Transverse colon (tissue), 4 donors: ENCODE measurements at places on chromosomes 7 and 10. TPM values are rescaled to one million over a fixed set of nuclear protein-coding genes. Genes with fewer than 3 reads are reported as not detected.

The GFRA1 gene
- 32.8 TPM for total RNA-seq

The INSYN2A gene
- total RNA-seq, result 0.27 TPM

The OR2A5 gene
- total RNA-seq, result not detected

The CD36 gene
- total RNA-seq, result 50.1 TPM

The ANKRD30A gene
- not detected for total RNA-seq

The ANKRD1 gene
- not detected for total RNA-seq

The MYOZ1 gene
- not detected for total RNA-seq

The MYL10 gene
- not detected for total RNA-seq

The SLC18A3 gene
- total RNA-seq, result 1.5 TPM

The C10orf62 gene
- not detected for total RNA-seq

The CARD11 gene
- total RNA-seq, result 8.2 TPM

The C7orf33 gene
- total RNA-seq, result not detected

DNA sequence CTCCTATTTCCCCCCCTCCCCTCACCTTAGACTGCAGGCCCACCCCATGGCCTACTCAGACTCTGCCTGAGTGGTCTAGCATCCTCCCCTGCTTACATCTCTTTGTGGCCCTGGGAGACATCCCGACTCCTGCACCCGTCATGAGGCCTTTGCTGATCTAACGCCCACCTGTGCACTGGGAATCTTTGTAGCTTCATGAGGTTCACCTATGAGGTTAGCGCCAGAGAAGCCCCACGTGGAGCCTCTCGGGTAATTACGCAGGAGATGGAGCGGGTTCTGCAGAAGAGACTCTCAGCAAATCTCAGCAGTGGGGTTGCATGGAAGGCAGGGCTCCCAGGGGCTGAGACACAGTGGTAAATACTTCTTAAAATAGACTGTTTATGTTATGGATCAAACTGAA lies 43.5 kb upstream of the HSPA12A start:
- DNase-seq, result no peak

- DNase-seq, result no peak
Measured at GRCh38 chr7:7242899-7243298, 60.6 kb downstream of the C1GALT1 start.

GRCh38 chr10:241966-242643 lies 106.8 kb downstream of the ZMYND11 start:
- DNase-seq, result no peak

DNA sequence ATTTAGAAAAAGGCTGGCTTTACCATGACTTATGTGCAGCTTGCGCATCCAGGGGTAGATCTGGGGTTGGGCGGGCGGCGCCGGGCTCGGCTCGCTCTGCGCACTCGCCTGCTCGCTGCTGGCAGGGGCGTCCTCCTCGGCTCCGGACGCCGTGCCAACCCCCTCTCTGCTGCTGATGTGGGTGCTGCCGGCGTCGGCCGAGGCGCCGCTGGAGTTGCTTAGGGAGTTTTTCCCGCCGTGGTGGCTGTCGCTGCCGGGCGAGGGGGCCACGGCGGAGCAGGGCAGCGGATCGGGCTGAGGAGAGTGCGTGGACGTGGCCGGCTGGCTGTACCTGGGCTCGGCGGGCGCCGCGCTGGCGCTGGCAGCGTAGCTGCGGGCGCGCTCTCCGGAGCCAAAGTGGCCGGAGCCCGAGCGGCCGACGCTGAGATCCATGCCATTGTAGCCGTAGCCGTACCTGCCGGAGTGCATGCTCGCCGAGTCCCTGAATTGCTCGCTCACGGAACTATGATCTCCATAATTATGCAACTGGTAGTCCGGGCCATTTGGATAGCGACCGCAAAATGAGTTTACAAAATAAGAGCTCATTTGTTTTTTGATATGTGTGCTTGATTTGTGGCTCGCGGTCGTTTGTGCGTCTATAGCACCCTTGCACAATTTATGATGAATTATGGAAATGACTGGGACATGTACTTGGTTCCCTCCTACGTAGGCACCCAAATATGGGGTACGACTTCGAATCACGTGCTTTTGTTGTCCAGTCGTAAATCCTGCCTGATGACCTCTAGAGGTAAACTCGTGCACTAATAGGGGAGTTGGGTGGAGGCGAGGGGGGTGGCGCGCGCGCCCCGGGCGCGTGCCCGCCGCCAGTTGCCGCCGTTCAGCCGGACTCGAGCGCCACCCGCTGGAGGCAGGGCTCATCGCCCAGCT lies at the start of gene HOXA5:
Gene HOXA5 (minus strand): TSS at position 659 of the 927 bp plus-strand sequence. CDS start 74 bp downstream, at position 585.
- DNase-seq, result peak; percentile 84

DNA sequence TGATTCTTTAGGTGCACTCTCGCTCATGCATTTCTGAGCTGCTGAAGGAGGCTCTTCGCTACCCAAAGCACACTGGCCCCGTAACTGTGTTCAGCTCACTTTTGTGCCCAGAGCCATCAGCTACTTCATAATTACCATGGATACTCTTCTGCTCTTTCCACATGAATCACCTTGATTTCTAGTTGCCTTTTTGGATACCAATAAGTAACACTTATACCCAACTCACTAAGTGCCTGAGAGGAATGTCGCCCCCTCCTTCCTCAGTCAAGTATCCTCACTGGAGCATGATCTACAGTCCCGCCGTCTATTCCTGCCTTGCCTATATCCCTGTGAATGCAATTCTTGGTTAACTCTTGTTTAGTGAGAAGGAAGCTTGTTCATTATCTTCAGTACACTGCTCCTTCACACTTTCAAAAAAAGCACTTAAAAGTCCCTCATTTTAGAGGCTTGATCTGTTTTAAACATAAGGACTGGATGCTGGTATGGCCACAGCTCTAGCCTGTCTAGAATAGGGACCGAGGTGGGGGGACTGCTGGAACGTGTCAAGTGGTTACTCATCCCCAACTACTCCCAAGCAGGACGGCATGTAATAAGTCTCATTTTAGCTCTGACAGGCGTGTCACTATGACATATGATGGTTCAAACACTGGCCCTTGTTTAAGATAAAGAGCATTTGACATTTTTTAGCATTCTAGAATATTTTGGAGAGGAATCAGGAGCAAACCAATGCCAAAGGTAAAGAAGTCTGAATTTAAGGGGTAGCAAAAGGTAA lies 23.7 kb downstream of the SVIL start:
- no peak for DNase-seq

DNA sequence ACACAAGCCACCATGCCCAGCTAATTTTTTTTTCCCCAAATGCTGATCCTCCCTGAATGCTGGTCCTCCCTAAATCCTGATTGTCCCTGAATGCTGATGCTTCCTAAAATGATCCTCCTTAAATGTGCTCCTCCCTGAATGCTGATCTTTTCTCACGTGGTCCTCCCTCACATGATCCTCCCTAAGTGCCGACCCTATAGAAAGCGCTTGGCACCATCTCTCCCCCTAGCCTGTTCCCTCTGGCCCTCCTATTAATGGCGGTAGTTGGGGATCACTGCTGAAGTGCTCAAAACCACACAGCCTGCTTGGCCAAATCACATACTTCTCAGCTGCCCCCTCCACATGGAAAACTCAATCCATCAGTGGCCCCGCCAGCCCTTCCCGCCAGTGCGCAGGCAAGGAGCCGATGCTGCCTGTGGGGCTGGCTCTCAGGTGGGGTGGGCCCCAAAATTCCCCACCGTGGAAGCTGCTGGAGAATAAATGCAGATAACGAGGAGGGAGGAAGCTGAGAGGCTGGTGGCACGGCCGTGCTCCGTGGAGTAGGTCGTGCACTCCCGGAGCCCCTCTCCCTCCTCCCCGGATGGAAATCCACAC lies 42.9 kb downstream of the COL26A1 start:
- no peak for DNase-seq

- DNase-seq, result peak; percentile 69
Measured at GRCh38 chr10:33335801-33336581, 1.5 kb upstream of the NRP1 start.

DNA sequence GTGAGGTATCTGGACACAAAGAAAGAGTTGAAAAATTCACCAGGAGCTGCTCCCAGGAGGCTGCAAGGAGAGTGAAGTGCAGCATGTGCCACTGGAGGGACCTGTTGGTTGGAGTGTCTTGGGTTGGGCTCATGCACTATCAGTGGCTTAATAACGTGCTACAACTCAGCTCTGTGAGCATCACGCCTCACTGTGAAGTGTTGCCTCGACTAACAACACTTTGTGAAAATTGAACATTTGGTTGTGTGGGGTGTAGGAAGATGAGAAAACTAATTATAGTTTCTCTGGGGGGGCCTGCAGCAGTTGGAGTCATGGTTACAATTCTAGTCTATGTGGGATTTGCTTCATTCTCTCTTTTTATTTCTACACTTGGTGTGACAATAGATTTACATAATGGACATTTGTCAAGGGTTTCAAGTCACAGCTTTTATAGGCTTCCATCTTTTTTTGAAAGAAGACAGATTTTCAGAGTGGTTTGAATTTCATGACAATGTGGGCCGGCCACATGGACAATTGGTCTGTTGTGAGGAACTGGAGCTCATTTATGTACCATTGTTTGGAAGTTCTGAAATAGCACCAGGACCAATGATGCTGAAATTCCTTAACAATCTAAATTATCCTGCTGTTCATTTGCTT lies 121.3 kb downstream of the RAMP3 start:
- DNase-seq, result no peak

- no peak for DNase-seq
Measured at GRCh38 chr7:94630855-94631254, 25.1 kb downstream of the SGCE start.

- peak; percentile 80 for DNase-seq
Measured at GRCh38 chr10:114550756-114551635, 107.1 kb downstream of the ABLIM1 start.

- no peak for DNase-seq
Measured at GRCh38 chr10:23742368-23742767, 303.5 kb downstream of the OTUD1 start.

GRCh38 chr7:94410413-94411187 lies 15.9 kb downstream of the COL1A2 start:
- no peak for DNase-seq

DNA sequence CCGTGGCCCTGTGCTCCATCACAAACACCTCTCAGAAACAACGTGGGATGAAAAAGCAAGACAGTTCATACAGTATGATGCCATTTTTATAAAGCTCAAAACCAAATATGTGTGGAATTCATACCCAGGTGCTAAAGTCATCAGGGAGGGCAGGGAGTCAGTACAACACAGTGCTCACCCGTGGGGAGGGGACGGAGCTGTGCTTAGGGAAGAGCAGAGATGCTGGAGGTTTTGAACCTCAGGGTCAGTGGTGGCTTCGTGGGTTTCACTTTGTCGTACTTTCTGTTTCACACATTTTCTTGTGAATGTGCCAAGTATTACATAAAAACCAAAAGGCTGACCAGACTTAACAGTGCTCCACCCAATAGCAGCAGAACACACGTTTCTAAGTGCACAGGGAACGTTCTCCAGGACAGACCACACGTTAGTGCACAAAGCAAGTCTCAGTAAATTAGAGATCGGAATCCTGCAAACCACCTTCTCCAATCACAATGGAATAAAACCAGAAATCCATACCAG lies 21.2 kb downstream of the ZMIZ2 start:
- DNase-seq, result peak; percentile 44

GRCh38 chr10:20455774-20456173 lies 441.3 kb downstream of the NEBL start:
- DNase-seq, result no peak

- no peak for DNase-seq
Measured at GRCh38 chr10:22977751-22978150, 49.9 kb downstream of the ARMC3 start.
